SW 1271 (cell line): ENCODE measurements at places on chromosomes 1 and 21.

DNA sequence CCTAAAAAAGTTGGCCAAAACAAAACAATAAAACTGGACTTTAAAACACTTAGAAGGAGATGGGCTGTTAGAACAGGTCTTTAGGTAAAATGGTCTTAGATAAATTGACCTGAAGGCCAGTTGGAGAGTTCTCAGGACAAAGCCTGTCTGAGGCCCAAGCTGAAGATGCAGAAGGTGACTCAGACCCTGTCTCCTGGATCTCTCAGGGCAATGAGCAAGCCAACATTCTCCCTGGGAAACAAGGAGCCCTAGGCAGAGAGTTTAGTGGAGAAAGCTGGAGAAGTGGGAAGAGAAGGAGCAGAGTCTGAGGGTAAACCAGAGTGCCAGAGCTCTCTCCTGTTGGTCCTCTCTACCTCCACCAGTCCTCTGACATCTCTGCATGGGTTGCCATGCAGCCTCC, 70.1 kb downstream of the FCRL5 start:
- no peak for DNase-seq

GRCh38 chr1:108190001-108190634, 10.0 kb downstream of the SLC25A24 start:
- no peak for DNase-seq

DNA sequence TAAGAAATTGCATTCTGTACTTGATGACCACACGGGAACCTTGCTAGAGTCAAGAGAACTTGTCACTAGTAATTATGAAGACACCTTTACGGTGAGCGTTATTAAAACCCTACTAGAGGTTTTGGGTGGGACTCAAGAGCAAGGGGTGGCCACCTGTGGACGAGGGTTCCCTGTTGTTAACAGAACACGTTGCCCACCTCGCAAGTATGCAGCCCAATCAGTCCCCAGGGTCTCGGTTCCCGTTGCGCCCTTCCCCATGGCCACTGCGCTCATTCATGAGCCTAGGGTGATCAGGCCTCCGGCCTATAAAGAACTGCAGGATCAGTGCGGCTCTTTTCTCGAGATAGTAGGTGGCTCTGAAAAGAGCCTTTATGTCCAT, 30.2 kb upstream of the RNF187 start:
- DNase-seq, result no peak

- DNase-seq, result no peak
These were observed 7.3 kb downstream of the SH2D1B start for GRCh38 chr1:162404550-162405160.

DNA sequence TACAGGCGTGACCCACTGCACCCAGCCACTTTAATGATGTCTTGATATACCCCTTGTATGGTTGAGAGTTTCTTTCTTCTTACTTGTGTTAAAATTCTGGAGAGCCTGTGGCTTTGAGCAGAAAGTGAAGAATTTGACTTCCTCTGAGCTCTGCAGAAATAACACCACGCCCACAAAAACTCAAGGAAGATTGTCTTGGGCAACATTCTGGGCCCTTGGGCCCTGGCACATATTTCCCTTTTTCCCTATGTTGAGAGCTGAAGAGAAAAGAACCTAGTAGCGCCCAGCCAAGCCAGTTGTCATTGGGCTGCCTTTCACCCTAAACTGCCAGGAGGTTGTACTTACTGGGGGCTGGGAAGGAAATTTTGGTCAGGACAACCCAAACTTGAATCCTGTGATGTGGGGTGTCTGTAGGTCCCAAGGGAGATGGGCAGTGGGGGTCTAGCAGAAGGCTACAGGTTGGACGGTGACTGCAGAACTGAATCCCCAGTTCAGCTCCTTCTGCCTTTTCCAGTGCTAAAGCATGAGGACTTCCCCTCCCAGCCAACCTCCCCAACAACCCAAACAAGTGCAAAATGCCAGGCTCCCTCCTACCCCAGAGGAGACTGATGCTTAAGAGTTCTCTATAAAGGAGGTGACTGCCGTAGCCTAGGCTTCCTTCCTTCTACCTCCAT, 11.7 kb upstream of the SNAPIN start:
- DNase-seq, result no peak

- DNase-seq, result no peak
These were observed 137.6 kb upstream of the RUNX3 start for GRCh38 chr1:25067518-25068251.

DNA sequence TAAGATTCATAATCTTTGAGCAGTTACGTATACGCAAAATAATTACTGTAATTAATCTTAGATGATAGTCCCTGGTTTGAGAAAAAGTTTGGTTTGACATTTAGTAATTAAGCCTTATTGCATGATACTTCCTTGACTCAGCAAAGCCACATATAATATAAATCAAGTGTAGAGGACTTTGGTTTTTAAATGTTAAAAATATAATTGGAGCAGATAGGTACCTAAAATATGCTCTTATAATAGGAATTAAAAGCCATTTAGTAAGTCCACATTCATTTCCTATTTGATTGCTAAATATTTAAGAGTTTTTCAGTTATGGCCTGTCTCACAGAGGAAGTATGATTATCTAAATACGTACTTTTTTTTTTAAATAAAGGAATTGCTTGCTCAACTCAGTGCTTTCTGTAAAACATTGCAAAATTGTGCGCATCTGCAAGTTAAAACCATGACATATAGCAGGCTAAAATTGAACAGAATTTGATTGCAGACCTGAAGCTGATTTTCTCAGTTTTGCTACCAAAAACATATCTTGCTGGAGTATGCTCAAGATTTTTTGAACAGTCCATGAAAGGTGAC, 20.4 kb downstream of the RPE65 start:
- DNase-seq, result no peak

DNA sequence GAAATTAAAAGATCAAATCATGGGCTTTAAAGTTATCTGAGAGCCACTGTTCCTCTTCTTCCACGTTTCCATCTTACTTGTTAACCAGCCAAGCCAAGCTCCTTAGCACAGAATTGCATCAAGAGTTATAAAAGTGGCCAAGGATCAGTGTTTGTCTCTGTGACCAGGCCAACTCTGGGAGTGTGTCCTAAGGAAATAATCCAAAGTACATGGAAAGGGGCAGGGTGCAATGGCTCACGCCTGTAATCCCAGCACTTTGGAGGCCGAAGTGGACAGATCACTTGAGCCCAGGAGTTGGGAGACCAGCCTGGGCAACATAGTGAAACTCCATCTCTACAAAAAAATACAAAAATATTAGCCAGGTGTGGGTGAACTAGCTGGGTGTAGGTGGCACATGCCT, 10.0 kb upstream of the MPZL1 start:
- DNase-seq, result no peak

- no peak for DNase-seq
These were observed 32.8 kb upstream of the CASZ1 start for GRCh38 chr1:10829067-10829818.

DNA sequence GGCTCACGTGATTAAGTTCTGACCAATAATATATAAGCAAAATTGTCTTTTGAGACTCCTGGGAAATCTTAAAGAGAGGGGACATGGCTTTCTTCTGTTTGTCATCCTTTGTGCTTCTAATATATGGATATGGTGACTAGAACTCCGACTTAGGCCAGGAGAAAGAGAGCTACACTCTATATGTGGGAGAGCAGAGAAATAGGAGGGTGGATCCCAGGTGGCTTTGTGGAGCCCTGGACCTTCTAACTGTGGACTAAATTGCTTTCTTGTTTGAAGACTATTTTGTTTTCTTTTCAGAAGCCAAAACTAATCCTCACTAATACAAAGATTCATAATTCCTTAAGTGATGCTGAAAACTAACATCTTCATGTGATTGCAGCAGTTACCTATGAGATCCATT, 75.0 kb downstream of the CENPF start:
- DNase-seq, result no peak

DNA sequence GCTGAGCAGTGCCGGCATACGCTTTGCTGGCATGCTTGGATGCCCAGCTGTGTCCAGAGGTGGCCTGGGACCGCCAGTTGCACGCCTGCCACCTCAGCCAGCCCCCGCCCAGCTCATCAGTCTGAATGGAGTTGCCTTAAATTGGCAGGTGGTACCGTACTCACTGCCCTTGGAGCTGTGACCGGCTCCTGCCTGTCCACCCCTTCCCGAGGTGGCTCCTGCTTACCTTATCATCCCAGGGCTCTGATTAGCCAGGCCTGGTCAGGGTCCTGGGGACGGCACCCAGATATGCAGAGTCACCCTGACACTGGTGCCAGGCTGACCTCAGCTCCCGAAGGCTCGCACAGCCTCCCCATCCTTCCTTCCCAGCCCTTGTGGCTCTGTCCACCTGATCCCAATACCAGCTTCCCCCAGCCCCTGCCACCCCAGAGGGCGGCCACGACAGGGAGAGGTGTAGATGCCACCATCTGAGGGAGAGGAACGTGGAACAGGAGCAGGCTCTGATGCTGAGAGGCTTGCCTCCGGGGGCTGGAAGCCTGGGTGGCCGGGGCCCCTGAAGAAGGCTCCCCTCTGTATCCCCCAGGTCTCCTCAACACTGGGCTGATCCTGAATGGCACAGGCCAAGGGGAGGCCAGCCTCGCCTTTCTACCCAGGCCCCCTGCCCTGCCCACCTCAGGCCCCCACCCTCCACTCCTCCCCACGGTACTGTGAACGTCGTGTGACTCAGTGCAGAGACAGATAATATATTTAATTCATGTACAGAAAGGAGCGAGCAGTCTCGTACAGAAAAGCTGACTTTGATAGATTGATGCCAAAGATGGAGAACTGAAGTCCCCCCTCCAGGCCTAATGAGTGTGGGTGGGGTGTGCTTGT, 27.8 kb downstream of the CDK18 start:
- no peak for DNase-seq
